ENCODE measurements at places on chromosomes 3 and 15.

DNA sequence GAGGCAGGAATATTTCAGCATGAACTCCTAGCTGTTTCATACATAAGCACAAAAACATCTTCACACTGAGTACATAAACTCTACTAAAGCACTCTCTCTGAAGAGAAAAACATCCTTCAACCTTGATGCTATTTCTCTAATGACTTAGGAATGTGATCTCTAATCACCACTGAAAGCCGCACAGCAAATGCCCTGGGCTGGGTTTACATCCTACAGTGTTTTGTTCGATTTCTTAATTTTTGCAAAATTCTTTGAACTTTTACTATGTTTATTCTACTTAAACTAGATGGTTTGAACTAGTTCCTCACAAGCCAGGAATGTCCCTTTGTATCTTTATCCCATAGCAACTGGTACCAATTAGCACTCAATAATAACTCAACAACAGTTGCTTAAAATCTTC, 130.9 kb upstream of the ABI3BP start:
- no peak for DNase-seq

- peak; percentile 36 for DNase-seq
These were observed 9.4 kb upstream of the EID1 start for GRCh38 chr15:48868536-48868935.

GRCh38 chr3:152769523-152769922, 65.4 kb upstream of the P2RY1 start:
- no peak for DNase-seq

DNA sequence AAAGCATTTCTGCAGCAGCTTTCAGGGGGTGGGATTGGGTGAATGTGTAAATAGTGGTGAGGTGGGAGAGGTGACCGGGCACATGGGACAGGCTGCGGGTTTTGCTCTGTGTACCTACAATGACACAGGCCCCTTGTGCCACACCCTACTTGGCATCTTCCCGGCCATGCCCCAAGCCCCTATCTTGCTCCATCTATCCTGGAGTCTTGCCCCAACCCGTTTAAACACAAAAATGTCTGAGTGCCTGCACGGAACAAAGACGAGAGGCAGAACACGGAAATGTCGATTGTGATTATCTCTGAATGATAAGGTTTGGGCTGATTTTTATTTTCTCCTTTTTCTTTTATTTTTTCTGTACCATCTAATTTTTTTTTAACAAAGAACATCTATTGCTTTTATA, 46.0 kb upstream of the SLC6A1 start:
- no peak for DNase-seq

GRCh38 chr3:126849768-126850167, 133.1 kb upstream of the PLXNA1 start:
- no peak for DNase-seq
